ENCODE measurements at places on chromosomes 7 and 10. TPM values are rescaled to one million over a fixed set of nuclear protein-coding genes. Genes with fewer than 3 reads are reported as not detected.
A peak's percentile ranks its signal among the peaks of the same experiment; 100 is the strongest.

Gene CALML3
- total RNA-seq, result under 0.01 TPM

Gene METTL27
- 0.41 TPM for total RNA-seq

Gene HKDC1
- total RNA-seq, result 0.41 TPM

GRCh38 chr7:11427686-11428273, 404.2 kb downstream of the THSD7A start:
- peak; percentile 48 for DNase-seq

- DNase-seq, result no peak
Measured at GRCh38 chr10:8297959-8298358, 243.5 kb downstream of the GATA3 start.

DNA sequence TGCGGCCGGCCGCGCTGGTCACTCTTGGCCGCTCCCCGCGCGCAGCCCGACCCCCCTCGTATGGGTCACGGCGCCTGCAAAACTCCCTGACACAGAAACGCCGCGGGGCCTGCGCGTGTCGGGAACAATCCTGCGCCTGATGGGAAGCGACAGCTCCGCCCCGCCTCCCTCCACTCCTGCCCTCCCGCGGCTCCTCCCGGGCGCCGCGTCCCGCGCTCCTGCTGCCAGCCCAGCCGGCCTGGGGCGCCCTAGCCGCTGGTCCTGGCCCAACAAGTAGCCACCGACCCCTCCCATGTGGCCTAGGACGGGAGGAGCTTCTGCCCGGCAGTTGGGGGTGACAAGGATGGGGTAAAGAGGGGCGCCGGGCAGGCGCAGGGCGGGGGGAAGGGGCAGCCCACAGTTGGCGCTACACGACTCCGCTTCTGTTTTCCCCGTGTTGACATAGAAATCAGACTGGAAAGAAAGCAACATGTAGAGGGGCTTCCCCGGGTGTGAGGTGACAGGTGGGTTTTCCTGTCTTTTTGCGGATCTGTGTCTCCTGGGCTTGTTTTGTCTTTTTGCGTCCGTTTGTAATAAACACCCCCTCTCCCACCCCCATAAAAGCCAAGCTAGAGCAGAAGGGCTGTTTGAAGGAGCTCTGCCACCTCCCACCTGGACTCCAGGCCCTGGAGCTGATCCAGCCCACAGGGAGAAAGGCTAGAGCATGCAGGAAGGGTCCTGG, 35.1 kb upstream of the PAX2 start:
- no peak for DNase-seq

- no peak for DNase-seq
Measured at GRCh38 chr7:142654398-142654797, 94.9 kb upstream of the PRSS1 start.

DNA sequence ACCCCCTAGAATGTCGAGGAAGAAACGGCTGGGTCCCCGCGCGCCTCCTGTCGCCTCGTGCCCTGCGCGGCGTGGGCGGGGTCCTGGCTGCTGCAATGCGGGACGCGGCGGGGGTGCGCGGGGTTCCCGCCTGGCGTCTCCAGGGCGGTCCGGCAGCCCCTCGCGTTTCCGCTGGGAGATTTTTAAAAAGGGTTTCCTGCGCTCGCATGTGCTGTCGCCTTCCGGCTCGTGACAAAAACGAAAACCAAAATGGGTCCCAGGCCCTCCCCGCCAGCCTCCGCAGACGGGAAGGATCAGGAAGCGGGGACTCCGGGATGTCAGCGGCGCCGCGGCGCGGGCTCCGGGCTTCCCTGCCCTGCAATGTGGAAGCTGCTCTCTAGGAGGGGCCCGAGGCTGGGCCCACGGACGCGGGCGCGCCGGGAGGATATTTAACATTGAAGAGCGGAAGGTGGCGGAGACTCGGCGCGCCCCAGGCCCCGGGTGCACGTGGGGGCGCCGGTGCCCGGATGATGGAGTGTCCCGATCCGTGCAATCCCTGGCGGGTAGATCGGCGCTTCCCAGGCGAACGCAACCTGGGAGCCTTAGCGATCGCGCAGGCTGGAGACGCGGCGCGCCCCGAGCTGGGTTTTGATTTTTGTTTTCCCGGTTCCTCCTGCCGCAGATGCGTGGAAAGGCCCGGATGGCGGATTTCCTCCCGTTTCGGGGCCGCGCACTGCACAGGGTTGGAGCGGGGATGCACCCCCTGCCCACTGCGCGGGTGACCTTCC, 1.0 kb downstream of the PFKP start:
- peak; percentile 62 for DNase-seq

- no peak for DNase-seq
Measured at GRCh38 chr10:1631282-1631681, 106.0 kb downstream of the ADARB2 start.

DNA sequence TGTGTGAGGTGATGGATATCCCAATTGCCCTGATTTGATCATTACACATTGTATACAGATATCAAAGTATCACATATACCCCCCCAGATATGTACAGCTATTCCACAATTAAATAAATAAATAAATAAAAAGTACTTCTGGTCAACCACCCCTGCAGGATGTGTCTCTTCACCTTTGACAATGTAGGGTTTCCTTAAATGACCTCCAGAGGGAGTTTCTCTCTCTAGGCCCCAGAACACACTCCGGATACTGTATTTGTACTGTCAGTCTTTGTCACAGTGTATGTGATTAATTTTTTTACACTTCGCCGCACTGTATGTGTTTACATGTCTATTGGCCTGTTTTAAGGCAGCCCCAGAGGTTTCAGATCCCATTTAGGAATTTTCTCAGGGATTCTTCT, 123.6 kb downstream of the ADCYAP1R1 start:
- no peak for DNase-seq

- DNase-seq, result no peak
Measured at GRCh38 chr7:51229106-51229537, 87.5 kb downstream of the COBL start.

DNA sequence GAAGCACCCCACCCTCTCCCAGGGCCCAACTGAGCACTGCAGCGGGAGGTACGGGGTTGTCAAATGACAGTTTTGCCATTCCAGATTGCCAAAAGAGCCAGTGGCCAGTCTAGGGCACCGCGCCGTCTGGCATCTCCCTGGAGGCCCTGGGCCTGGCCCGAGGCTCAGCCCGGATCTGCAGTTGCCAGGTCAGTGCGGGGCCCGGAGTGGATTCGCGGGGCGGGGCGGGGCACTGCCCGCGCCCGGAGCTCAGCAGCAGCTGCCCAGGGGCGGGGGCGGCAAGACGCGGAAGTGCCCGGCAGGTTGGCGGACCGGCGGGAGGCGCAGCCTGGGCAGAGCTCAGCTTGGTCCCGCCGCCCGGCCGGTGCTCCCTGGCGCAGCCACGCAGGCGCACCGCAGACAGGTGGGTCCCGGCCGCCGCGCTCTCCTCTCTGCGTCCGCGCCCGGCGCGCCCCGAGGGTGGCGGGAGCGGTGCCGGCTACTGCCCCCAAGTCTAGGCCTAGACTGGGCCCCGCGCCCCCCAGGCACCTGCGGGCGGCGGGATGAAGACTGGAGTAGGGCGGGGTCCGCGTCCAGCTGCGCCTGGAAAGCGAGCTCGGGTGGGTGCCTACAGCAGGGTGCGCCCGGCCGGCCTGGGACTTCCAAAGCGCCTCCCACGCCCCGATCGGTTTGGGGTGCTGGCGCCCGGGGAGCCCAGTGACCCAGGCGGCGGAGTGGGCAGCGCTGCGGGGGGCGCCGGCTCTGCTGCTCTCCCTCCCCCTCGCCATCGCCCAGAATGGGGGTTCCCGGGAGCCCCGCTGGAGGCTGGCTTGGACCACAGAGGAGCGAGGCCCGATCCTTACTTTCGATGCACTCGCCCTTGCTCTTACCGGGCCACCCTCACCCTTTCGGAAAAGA, at the start of gene IRF5:
TSS of gene IRF5 (plus strand) at position 281 of the 897 bp plus-strand sequence. CDS start 4,155 bp downstream, outside the sequence.
- no peak for DNase-seq

GRCh38 chr10:45593938-45594275, 78.7 kb downstream of the ZFAND4 start:
- no peak for DNase-seq
